Erythroblast (primary cell): ENCODE measurements at places on chromosomes 2 and 18.

- no peak for DNase-seq
Measured at GRCh38 chr2:205386109-205386508, 296.2 kb upstream of the NRP2 start.

GRCh38 chr2:104849618-104850141, 4.2 kb upstream of the POU3F3 start:
- peak; percentile 74 for DNase-seq

DNA sequence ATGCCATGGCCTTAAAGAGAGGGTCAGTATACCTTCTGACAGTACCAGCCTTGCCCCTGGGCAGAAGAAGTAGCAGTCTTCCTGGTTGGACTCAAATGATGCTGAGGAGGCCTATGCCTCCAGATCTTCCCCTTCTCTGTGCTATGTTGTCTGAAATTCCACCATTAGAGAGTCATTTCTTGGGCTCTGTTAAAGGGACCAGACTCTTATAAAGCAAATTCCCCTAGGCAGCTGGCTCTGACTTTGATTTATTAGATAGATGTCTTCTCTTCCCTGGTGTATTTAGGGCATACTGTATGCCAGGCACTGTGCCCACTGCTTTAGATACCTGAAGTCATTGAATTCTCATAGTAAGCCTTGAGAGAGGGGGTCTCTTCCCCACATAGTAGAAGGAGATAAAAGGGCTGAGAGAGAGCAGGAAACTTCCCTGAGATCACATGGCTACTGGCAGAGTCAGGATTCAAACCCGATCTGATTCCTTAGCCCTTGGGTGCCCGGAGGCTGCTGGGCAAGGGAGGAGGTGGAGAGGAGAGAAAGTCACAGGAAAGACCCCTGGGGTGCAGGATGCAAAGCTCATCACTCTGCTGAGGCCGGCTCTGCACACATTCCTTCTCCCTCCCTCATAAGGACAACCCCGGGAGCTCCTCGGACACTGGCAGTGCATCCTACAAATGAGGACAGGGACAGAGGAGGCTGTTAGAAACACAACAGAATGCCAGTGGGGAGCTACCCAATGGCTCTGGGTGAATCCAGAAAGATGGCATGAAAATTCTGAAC, 23.0 kb downstream of the COPS9 start:
- DNase-seq = no peak

GRCh38 chr18:62170857-62171256, 16.0 kb downstream of the PIGN start:
- no peak for DNase-seq
